ENCODE measurements at places on chromosomes 3 and 15.

- no peak for DNase-seq
Measured at GRCh38 chr15:35669021-35669420, 123.1 kb upstream of the DPH6 start.

DNA sequence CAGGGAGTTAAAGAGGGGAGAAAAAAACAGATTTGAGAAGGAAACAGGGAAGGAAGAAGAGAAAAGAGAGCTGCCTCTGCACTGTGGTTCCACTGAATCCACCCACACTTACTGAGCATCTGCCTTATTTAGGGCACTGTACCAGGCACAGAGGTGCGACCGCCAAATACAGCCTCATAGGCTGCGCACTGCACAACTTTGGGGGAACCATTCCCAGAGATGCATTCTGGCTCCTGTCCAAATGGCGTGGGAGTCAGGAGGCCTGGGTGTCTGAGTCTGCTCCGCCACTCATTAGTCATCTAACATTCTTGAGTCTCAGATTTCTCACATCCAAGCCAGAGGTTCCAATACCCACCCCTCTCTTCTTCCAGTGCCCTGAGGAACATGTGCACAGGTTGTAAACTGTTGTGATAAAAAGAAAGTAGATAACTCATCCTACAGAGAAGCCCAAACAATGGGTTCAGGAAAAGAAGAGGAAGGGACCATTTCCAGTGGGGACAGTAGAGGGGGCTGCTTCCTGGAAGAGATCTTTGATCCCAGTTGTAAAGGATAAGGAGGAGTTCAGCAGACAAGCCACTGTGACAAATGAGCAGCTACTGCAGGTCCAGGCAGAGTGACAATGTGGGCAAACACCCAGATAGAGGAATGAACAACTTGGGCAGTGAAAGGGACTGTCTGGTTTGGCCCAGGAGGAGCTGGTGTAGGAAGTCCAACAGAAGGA is 254.6 kb downstream of the UACA start:
- DNase-seq: peak; percentile 78

- no peak for DNase-seq
Measured at GRCh38 chr3:29700256-29700655, 419.4 kb downstream of the RBMS3 start.

DNA sequence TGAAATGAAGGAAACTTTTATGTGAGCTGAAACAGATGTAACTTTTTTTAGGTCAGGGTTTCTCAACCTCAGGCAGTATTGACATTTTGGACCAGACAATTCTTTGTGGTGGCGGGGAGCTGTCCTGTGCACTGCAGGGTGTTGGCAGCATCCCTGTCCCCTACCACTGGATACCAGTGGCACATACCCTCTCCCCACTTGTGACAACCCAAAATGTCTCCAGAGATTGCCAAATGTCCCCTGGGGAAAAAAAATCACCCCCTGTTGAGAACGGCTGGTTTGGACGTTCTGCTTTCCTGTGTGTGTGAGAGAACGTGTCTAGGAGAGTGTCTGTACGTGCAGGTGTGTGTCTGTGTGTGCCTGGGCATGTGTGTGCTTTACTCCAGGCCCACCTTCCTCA is 30.7 kb upstream of the GRIP2 start:
- DNase-seq: no peak

DNA sequence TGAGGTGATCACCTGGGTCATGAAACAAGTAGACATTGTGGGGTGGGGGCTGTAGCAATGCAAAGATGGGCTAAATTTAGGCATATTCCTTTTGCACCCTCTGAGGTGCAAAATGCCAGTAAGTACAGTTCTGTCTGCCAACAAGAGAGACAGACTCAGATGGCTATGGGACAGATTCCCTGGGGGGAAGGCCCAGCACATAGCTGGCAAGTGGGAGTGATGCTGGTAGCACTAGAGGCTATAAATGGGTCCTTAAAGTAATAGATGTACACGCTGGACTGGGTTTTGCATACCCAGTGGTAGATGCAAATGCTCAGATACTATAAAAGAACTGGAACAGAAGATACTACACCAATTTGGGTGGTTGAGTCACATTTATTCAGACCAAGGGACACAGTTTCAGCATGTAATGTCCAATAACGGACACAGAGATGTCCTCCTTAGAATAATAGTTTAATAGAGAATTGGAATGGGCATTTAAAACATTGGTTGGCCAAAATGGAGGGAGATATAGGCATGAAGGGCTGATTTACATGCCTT is 67.4 kb upstream of the RNU6-1 start:
- no peak for DNase-seq

DNA sequence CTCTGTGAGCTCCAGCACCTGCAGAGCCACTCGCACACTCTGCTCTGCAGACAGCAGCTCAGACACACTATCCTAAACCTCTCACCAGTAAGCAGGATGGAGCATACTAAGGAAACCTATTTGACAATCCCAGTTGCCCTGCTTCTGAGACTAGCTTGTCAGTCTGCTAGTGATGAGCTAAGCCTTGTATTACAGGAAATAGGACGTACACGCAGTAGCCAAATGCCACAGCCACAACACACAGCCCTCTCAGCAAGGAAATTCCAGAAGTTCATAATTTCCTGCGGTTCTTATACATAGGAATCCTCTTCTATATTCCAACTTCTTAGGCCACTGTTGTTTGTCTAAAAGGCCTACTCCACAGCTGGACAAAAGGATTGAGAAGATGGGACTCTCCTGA is 74.5 kb downstream of the MYLK start:
- peak; percentile 71 for DNase-seq

DNA sequence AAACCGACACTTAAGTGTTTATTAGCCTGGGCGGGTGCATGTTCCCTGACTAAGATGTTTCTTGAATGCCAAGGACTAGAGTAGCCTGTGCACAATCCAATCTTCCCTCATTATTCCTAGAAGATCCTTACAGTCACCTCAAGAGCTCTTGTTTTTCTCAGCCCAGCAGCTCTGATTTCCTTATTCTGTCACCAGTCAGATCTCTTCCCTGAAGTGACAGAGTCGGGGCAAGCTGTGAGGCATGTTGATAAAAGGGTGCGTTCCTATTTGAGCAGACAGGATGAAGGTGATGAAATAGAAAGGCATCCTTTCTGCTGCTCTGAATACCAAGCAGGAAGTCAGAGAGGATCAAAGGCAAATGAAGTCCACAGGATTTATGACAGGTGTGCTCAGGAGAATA is 125.6 kb upstream of the MCTP2 start:
- DNase-seq: peak; percentile 15

GRCh38 chr3:25306705-25307104 is 121.4 kb upstream of the RARB start:
- DNase-seq: peak; percentile 2

DNA sequence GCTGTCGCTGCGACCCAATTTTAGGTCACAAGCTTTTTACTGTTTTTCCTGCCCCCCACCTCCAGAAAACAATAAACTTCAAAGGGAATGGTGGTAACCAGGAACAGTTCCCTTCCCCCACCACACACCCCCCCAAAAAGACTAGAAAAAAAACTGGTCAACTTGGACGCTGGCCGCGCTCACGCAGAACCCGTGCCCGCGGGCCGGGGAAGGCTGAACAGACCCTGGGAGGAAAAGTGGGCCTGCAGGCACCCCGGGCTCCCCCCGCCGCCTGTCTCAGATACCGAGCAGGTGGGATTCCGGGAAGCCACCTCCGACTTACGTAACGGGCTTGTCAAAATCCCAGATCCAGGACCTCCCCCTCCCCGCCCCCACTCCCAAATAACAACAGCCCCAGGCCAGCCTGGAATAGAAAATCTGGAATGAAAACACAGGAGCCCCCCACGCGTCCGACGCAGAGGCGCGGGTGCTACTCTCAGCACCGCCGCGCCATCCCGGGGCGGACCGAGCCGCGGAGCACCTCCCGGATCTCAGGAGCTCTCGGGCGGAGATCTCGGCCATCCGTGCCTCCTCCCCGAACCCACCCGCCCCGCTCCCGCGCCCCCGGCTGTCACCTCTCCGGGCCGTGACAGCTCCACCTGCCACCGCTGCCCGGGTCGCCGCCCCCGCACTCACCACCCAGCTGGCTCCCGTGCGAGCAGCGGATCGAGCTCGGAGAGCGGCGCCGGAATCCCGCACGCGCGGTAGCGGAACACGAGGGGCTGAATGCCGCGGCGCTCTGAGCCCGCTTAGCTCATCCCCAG is 557 bp downstream of the DENND4A start:
- no peak for DNase-seq

- DNase-seq: no peak
Measured at GRCh38 chr15:69451951-69452691, 497 bp upstream of the RPLP1 start.

- no peak for DNase-seq
Measured at GRCh38 chr3:153399636-153400035, 237.6 kb downstream of the RAP2B start.

DNA sequence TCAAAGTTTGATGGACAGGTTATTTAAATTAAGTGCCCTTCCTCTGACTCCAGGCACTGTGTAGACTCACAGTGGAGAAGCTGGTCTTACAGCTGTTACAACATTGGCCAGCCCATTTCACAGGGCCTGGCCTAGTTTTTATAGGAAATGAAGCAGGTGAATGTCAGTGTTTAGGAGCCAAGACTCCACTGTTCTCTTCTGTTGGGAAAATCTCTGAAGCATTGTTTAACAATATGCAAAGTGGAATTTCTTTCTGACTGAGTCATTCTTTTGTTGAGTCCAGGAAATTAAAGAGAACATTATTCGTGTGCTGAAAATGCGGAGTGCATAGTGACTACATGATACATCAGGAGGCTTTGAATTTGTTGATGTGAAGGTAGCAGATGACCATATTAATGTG is 64.7 kb downstream of the ARRDC4 start:
- DNase-seq: peak; percentile 81

DNA sequence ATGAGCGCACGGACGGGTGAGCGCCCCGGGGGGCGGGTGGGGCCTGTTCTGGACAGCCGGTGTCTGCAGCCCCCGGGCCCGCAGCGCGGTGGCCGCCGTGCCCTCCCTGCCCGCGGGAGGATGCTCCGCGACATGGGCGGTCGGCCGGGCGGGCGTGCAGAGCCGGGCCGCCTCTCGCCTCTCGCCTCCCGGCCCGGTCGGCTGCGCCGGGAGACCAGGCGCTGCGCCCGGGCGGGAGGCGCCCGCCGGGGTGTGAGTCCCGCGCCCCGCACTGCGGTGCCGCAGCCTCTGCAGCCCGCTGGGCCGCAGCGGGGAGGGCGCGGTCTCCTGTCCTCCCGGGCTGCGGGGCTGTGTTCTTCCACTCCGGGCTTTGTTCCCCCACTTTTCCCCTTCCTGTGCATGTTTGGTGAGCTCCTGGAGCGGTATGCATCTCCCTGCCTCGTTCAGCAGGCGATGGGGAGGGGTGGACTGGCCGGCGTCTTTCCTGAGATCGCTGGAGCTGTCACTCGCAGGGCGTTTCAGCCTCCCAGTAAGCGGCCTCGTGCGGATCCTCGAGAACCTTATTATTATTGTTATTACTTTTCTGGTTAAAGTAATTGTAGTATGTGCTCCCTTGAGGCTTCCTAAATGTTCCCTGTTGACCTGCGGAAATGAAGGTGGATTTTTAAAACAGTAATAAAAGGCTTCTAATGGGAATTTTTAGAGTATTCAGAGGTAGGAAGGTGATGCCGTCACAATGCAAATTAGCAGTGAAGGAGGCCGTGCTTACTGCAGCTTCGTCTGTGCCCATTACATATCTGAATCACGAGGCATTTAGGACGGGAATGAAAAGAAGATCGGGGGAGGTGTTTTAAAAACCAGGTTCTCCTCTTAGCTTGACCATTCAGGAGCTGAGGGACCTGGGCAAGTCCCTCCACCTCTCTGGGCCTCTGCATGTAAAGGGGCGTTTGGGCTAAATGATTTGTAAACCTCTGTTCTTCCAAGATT is 593 bp downstream of the TMOD2 start:
- DNase-seq: peak; percentile 65

DNA sequence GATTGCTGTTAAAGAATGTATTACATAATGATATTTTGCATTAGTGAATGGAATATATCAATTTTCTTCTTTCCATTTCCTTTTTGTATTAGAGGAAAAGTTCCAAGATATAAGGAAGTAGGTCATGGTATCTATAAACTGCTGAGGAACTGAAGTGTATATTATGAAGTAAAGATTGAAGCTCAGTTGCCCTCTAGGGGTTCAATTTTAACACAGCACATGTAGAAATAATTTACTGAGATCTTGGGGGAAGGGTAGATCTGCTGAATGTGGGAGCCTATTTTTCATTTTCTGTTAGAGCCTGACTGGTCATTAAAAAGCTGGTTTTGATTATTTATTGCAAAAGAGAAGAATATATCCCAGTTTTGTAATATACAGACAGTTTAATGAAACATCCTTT is 45.2 kb downstream of the CMC1 start:
- DNase-seq: peak; percentile 27

GRCh38 chr3:128313935-128314334 is 152.8 kb downstream of the DNAJB8 start:
- no peak for DNase-seq

DNA sequence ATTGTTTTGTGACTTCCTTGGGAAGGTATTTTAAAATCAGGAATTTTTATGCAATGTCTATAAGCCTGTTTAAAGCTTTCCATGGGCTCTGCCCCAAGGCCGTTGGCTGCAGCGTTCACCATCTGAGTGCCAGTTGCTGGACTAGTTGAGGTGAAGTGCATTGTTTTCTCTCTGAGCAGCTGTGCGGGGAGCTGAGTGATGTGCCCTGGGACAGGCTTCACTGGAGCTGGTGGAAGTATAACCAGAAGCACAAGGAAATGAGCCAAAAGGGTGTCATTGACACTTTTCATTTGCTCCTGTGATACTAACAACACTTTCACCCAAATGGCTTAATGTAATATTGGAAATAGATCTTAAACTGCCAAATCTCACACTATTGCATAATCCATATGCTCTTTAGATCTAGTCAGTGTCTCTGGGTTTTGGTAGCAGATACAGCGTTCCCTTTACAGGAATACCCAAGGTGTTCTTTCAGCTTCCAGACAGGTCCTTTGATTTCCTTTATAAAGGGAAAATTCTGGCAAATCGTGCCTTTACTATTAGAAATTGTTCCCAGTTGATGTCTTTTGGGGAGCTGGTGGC is 29.2 kb downstream of the APH1B start:
- no peak for DNase-seq

DNA sequence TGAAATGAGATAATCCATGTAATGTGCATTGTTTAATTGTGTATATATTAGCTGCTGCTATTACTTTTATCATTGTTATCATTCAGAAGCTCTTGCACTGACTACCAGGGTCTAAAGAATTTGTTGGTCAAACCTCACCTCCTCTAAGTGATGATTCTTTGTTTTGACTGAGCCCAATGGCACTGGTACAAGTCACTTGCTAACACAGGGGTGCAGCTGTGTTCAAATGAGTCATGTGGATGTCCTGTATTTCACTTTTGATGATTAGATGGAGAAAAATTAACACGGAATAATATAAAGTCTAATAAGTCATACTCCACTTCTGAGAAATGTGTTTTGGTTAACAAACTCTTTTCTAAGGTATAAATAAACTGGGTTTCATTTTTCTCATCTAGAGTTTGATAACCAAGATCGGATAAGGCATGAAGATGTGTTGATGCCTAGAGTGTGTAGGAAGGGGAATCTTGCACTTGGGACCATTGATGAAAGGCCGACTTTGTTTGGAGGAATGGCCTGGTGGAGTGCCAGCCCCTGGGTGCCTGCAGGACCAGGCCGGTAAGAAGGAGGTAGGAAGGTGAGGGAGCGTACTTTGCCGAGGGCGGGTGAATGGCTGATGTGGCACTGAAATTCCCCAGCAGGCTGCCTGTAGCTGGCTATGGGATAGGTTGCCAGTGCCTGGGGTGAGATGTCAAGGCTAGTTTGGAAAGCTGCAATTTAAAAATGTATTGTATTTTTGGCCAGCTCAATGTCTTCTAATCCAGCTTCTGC is 244.7 kb upstream of the ZPLD1 start:
- peak; percentile 83 for DNase-seq

Measured in mammary epithelial cell (primary cell).